ENCODE measurements at places on chromosomes 3 and 15. TPM values are rescaled to one million over a fixed set of nuclear protein-coding genes. Genes with fewer than 3 reads are reported as not detected.

The HTR3E gene
- total RNA-seq, result not detected

The ITIH3 gene
- total RNA-seq, result 38.3 TPM

The CHRM5 gene
- not detected for total RNA-seq

The P2RY14 gene
- total RNA-seq, result 2.7 TPM

The ISL2 gene
- not detected for total RNA-seq

The STRA6 gene
- not detected for total RNA-seq

The LRRIQ4 gene
- total RNA-seq, result not detected

The XIRP1 gene
- total RNA-seq, result not detected

The NBEAL2 gene
- total RNA-seq, result 70.2 TPM

The TRIM42 gene
- not detected for total RNA-seq

The HES1 gene
- 22.6 TPM for total RNA-seq

The TEX55 gene
- total RNA-seq, result not detected

The RASSF1 gene
- total RNA-seq, result 34.9 TPM

The CTXN2 gene
- not detected for total RNA-seq

The FETUB gene
- not detected for total RNA-seq

The SENP8 gene
- total RNA-seq, result 3.5 TPM

The NR1I2 gene
- total RNA-seq, result not detected

The OIP5 gene
- total RNA-seq, result not detected

The DGKG gene
- total RNA-seq, result 11.1 TPM

The VEPH1 gene
- 2.2 TPM for total RNA-seq

The NPAP1 gene
- not detected for total RNA-seq

The XYLB gene
- 0.43 TPM for total RNA-seq

The FSTL1 gene
- total RNA-seq, result 790 TPM

The CIDEC gene
- 29.9 TPM for total RNA-seq

The SLCO2A1 gene
- 111 TPM for total RNA-seq

The LPCAT4 gene
- 113 TPM for total RNA-seq

The PTX3 gene
- 9.2 TPM for total RNA-seq

The HERC2 gene
- total RNA-seq, result 42.7 TPM

The CHRNA5 gene
- not detected for total RNA-seq

The MYO5C gene
- 11.0 TPM for total RNA-seq

The CSPG5 gene
- total RNA-seq, result 1.7 TPM

The CCDC54 gene
- total RNA-seq, result not detected

The ZNF662 gene
- 7.7 TPM for total RNA-seq

The MYL3 gene
- total RNA-seq, result 3.6 TPM

The RAB6B gene
- total RNA-seq, result 0.75 TPM

The GPR156 gene
- total RNA-seq, result not detected

The ANKRD34C gene
- not detected for total RNA-seq

The ZNF609 gene
- 16.0 TPM for total RNA-seq

Data from ascending aorta (tissue), 2 donors.